ENCODE measurements at places on chromosomes 6 and 20. TPM values are rescaled to one million over a fixed set of nuclear protein-coding genes. Genes with fewer than 3 reads are reported as not detected.

Gene FAM184A
- polyA plus RNA-seq: 36.4 TPM

Gene MRAP2
- polyA plus RNA-seq: 7.8 TPM

Gene WFDC5
- 0.57 TPM for polyA plus RNA-seq

Gene PACSIN1
- polyA plus RNA-seq: 34.7 TPM

Gene ZNF334
- 25.6 TPM for polyA plus RNA-seq

Gene ARFGAP1
- polyA plus RNA-seq: 116 TPM

Gene GSTA3
- polyA plus RNA-seq: not detected

Gene ULBP2
- 1.7 TPM for polyA plus RNA-seq

Gene RSPO3
- 2.5 TPM for polyA plus RNA-seq

Gene FKBP1C
- polyA plus RNA-seq: 1.6 TPM

Gene EPHA7
- 16.3 TPM for polyA plus RNA-seq

Gene METTL24
- 3.9 TPM for polyA plus RNA-seq

Gene ADGRF1
- polyA plus RNA-seq: 0.35 TPM

Gene HLA-DRB1
- 3.5 TPM for polyA plus RNA-seq

Gene ARMC2
- polyA plus RNA-seq: 18.5 TPM

Gene ELOVL4
- 69.3 TPM for polyA plus RNA-seq

Gene PROKR2
- polyA plus RNA-seq: 2.2 TPM

Gene DNMT3B
- polyA plus RNA-seq: 5.9 TPM

Gene PPP1R14C
- 33.4 TPM for polyA plus RNA-seq

Gene HLA-G
- polyA plus RNA-seq: 7.6 TPM

Gene MICB
- 1.5 TPM for polyA plus RNA-seq

Gene BTNL2
- 0.67 TPM for polyA plus RNA-seq

Gene STX11
- polyA plus RNA-seq: 1.0 TPM

Gene RALGAPA2
- polyA plus RNA-seq: 14.4 TPM

Gene MRPL14
- polyA plus RNA-seq: 34.6 TPM

Gene CFB
- polyA plus RNA-seq: 7.7 TPM

Gene GRM1
- polyA plus RNA-seq: 6.7 TPM

Gene ZNF311
- 6.9 TPM for polyA plus RNA-seq

Gene CPXM1
- 55.9 TPM for polyA plus RNA-seq

Gene TRMT6
- 14.8 TPM for polyA plus RNA-seq

Gene TPX2
- 31.8 TPM for polyA plus RNA-seq

Gene B3GALT4
- polyA plus RNA-seq: 8.1 TPM
